ENCODE measurements at places on chromosomes 3 and 15.

- DNase-seq, result no peak
Measured at GRCh38 chr3:121707531-121708273, 41.8 kb downstream of the GOLGB1 start.

DNA sequence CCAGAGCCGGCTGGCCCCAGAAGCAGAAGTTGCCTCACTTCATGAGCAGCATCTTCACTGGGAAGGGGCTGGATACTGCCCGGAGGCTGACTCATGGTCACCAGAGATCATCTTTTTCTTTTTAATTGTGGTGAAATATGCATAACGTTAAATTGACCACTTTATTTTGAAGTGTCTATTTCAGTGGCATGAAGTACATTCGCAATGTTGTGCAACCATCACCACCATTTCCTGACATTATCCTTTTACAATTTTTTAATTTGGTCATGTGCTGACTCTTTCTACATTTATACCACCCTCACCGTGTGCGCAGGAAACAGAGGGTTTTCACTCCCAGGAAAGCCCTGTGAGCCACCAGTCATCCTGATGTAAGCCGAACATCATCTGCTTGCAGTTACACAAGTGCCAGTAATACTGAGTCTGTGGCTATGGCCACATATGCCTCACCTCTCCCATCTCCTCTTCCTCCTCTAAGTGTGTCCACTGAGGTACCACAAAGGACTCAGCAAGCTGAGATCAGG lies 51.6 kb upstream of the ABHD17C start:
- DNase-seq, result no peak

- DNase-seq, result no peak
Measured at GRCh38 chr3:60009931-60010478, 960.2 kb upstream of the CFAP20DC start.

DNA sequence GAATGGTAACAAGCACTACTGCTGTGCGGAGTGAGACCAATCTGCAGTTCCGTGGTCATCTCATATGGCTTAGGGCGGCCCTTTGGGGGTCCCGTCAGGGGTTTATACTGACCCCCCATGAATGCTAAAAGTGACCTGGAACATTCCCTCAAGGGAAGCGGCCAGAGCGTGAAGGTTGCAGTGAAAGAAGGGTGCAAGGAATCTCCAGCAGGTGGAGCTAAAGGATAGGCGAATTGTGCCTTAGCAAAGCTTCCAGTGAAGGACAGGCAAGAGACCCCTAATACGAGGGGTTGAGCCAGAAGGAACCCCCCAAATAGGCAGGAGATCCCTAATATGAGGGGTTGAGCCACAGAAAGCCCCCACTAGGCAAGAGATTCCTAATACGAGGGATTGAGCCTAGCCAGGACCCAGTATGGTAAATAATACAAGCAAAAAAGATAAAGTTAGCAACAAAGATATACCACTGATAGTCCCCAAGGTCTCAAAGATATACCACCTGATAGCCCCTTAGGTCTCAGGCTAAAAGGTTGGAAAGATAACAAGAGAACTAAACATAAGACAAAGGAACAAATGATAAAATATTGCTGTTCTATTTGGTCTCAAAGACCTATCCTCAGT lies 32.8 kb downstream of the ZNF589 start:
- peak; percentile 45 for DNase-seq

- no peak for DNase-seq
Measured at GRCh38 chr3:126742057-126742456, 38.0 kb downstream of the CHCHD6 start.

DNA sequence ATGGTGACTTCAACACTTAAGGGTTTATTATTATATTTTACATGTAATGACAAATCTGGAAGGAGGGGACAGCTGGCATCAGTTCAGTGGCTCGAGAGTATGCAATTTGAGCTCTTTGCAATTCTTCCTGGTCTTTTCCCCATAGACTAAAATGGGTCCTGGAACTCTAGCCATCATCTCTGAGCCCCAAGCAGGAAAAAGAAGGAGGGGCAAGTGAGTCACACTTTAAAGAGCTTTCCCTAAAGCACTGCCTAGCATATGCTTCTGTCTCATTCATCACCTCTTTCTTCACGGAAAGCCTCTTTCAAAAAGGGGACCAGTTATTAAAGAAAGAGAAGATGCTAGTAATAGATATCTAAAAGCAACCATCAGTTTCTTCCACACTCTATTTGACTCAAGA lies 466.3 kb downstream of the ZIC1 start:
- no peak for DNase-seq

All from central memory CD4-positive, alpha-beta T cell (primary cell).